Amygdala (tissue), 56 donors: ENCODE measurements at places on chromosomes 12 and 14.

DNA sequence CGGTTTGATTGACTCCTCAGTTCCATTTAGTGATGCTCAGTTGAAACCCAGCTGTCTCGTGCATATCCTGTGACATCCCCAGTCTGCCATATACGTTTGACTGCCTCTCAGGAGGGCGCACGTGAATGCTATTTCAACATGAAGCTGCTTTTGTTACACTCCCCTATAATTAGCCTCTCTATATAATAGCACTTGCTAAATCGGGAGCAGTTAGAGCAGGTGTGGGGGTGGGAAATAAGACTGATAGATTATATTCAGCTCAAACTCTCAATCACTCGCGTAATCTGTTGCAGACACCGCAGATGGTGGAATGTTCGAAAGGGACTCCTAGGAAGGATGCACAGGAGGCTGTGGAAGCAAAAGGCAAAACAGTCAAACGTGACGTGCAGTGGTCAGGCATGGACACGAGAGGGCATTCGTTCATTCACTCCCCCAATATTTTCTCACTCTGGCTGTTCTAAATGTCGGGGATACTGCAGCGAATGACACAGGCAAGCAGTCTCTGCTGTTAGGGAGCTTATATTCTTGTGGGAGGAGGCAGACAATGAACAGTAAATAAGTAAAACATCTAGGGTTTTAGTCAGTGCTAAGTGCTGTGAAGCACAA lies 29.8 kb downstream of the KCNA1 start:
- no peak for DNase-seq

GRCh38 chr12:80101126-80101525 lies 1.8 kb downstream of the OTOGL start:
- DNase-seq = no peak

- DNase-seq = no peak
Measured at GRCh38 chr12:57191410-57191809, 25.2 kb upstream of the NXPH4 start.

GRCh38 chr12:113184098-113184899 lies 979 bp downstream of the DDX54 start:
- DNase-seq = no peak

GRCh38 chr14:22939684-22940083 lies 10.5 kb upstream of the PRMT5 start:
- no peak for DNase-seq

DNA sequence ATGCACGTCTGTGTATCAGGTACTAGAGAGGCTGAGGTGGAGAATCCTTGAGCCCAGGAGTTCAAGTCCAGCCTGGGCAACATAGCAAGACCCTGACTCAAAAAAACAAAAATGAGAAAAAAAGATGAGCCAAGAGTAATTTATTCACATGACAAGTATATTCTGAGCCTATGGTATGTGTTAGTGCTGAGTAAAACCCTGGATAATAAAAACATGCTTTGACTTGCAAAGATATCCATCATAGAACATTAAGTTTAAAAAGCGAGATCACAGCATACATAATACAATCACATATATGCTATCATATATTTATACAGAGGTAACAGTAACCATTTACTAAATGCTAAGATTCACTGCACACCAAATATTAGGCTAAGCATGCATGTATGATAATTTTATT lies 23.9 kb upstream of the SLC10A1 start:
- DNase-seq = no peak

DNA sequence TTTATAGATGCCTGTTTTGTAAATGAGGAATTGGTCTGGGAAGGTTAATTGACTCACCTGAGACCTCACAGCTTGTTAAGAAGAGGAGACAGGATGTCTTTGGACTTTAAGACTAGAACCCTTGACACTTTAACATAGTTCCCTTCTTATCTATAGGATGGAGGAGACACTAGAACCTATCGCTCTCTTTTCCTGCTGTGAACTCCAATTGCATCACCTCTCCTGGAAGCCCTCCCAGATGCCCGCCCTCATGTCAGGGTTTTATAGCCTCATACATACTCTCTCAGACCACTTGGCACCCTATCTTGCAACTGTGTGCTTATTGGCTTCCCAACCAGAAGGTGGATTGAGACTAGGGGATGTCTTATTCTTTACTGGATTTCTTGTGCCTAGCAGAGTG lies 2.5 kb upstream of the CTDSP2 start:
- no peak for DNase-seq

GRCh38 chr14:81042438-81042837 lies 87.0 kb downstream of the TSHR start:
- no peak for DNase-seq

- DNase-seq = no peak
Measured at GRCh38 chr12:110778833-110779577, 36.3 kb upstream of the PPP1CC start.

- DNase-seq = no peak
Measured at GRCh38 chr14:37711831-37712475, 116.5 kb downstream of the TTC6 start.

DNA sequence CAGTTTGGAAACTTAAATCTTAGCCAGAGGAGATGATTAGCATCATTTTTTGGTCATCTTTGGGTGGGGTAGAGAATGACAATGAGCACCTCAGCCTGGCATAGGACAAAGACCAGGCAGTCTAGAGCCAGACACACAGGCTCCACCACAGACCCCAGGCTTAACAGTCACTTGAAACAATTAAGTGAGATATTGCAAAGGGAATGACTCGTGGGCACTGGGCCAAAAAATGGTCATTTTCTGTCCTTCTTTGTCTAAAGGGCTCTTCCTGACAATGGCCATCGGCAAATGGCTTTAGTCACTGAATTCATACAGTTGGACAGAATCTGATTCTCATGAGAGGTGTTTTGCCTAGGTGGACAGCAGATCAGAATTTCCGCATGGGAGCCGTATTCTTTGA lies 78.0 kb upstream of the DICER1 start:
- no peak for DNase-seq

- DNase-seq = no peak
Measured at GRCh38 chr12:109656743-109657142, 56.9 kb upstream of the FAM222A start.

- no peak for DNase-seq
Measured at GRCh38 chr12:94987076-94987669, 16.3 kb downstream of the NDUFA12 start.

DNA sequence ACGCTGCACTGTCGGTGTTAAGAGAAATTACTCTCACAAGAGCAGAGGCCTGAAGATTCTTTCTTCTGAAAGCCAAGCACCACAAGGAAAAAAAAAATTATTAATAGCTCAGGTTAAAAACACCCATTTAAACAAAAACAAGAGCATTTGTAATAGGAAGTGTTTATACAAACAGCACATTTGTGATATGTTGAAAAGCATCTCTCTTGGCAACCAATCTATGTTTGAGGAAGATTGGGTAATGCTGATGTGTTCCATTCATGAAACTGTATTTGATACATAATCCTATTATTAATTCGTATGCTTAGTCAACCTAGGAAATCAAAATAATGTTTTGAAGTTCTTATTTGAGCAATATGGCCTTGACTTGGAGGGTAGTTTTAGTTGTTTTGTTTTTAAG lies 36.5 kb downstream of the SSPN start:
- DNase-seq = no peak

- no peak for DNase-seq
Measured at GRCh38 chr14:101889898-101890297, 74.5 kb upstream of the DYNC1H1 start.

GRCh38 chr14:74038020-74038859 lies 19.1 kb downstream of the BBOF1 start:
- no peak for DNase-seq

DNA sequence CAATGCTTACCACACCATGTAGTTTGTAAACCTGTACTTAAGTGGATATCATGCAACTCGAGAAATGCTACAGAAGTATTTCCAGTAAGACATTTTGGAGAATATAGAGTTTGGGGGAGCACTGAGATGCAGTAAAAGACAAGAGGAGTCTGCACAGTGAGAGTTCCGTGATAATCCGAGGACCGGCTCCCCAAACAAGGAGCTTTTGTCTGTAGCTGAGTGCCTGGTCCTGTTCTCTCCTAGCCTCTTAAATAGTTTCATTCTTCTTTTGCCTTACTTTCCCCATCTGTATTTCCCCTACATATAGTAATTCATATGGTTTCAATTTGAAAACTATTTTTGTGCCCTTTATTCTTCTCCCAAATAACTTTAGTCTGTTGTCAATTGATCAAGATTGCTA lies 364.1 kb downstream of the EGLN3 start:
- DNase-seq = no peak

GRCh38 chr12:10884086-10884725 lies at the start of gene PRH1:
TSS of gene PRH1 (minus strand) at chr12:10884255. CDS start at chr12:10884217, 38 bp downstream.
- no peak for DNase-seq

DNA sequence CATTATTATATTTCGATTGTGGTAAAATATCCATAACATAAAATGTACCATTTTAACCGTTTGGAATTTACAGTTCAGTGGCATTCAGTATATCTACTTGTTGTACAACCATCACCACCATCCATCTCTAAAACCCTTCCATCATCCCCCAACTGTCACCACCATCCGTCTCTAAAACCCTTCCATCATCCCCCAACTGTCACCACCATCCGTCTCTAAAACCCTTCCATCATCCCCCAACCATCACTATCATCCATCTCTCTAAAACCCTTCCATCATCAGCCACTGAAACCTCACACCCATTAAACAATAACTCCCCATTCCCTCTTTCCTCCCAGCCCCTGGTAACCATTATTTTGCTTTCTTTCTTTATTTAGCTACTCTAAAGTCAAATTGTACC lies 144.2 kb upstream of the EEA1 start:
- no peak for DNase-seq

GRCh38 chr12:66901138-66901932 lies 222.5 kb upstream of the GRIP1 start:
- no peak for DNase-seq

DNA sequence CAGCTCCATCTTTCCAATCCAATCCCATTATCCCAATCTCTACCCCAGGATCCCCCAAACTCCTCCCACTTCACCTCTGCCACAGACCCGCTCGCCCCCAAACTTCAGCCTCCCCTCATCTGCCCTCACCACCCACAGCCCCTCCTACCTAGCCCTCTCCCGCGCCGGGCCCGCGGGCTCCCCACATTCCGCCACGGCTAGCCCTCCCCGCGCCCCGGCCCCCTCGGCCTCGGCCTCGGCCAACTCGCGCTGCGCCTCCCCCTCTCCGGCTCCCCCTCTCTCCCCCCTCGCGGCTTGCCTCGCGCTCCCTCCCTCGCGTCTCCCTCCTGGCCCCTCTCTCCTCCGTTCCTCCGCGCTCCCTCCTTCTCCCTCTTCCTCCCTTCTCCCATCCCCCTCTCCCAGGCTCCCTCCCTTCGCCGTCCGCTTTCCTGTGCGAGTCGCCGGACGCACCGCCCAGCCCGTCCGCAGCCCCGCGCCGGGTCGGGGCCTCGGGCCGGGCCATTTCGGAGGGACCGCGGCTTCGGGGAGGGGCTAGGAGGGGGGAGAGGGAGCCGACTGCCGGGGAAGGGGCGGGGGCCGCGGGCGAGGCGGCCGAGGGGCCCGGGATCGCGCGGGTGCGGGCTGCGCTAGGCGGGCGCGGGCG lies at the start of gene ATN1:
Gene ATN1, plus strand, starts transcription at position 581 of the 643 bp plus-strand sequence. CDS start 6,043 bp downstream, outside the sequence.
- DNase-seq = peak; percentile 80

- DNase-seq = no peak
Measured at GRCh38 chr12:62656591-62657362, 190.2 kb downstream of the MON2 start.

- DNase-seq = peak; percentile 63
Measured at GRCh38 chr12:113149361-113150150, at the start of gene CFAP73. TSS of gene CFAP73 (plus strand) at chr12:113149724. CDS start at chr12:113149858, 134 bp downstream.

DNA sequence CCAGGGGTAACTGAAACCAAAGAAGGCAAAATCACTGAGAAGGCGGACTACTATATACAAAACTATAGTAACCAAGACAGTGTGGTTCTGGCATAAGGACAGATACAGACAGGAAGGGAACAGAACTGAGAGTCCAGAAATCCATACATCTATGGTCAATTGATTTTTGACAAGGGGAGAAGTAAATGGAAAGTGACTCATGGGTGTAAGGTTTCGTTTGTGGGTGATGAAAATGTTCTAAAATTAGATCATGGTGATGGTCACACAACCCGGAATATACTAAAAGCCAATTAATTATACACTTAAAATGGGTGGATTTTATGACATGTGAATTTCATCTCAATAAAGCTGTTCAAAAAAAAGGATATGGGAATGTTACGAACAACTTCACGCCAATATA lies 18.7 kb downstream of the ANGEL1 start:
- no peak for DNase-seq

DNA sequence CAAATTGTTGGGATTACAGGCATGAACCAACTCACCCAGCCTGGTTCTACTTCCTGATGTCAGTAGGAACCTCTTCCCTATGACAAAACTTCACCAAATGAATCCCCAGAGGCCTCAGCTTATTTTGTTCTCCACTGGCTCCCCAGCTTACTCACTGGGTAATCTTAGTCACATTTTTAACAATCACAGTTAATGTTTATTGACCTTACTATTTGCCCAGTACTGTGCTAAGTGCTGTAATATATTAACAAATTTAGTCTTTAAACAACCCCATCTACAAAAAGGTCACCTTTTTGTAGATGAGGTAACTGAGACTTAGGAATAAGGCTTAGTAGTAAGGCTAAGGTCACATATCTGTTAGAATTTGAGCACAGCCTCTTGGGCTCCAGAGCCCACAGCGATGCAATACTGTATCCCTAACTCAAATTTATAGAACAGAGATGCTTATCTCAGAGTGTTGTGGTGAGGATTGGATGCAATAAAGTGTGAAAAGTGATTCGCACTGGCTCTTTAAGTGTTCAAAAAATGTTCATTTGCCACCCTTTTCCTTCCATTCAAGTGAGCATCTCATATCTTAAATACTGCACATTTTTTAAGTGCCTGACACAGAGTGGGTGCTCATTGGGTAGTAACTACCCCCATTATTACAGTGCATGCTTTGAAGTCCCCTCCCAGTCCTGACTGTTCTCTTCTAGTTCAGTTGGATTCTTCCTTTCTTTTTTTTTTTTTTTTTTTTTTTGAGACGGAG lies 146.4 kb upstream of the ARHGAP5 start:
- no peak for DNase-seq

DNA sequence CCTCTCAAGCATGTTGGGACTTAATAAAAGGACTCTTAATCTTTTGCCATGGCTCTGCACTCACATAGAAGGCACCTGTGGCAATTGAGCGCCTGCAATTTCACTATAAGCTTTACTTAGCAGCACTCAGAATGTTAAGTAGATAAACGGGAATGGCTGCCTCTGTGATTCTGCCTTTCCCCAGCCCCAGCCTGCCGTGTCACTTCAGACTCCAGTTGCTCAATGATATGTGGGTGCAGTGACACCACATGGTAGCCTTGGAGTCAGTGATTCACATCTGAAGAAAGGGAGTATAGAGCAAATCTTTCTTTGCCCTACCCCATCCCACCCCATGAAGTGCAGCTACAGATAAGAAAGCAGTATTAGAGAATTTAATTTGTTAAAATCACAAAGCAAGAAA lies 96.1 kb downstream of the ZFC3H1 start:
- DNase-seq = no peak

DNA sequence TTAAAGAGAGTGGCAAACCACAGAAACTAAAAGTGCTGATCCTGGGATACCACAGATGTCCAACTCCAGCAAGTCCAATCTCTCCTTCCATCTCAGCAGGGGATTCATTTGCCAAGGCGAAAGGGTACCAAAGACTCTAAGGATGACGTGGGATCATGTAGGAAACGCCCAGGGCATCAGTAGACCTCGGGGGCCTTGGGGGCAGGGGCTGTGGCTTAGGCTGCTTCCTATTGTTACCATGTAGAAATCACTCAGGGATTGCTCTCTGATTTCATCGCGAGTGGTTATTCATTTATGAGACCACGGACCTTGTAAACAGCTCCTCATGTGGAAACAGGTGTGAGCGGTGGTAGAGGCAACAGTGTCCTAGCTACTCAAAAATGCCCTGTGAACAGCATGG lies 149.3 kb upstream of the FKBP4 start:
- DNase-seq = no peak
